DND-41 (cell line): ENCODE measurements at places on chromosomes 13 and 19.

- DNase-seq, result no peak
Measured at GRCh38 chr13:20395061-20395916, 130.4 kb downstream of the CRYL1 start.

DNA sequence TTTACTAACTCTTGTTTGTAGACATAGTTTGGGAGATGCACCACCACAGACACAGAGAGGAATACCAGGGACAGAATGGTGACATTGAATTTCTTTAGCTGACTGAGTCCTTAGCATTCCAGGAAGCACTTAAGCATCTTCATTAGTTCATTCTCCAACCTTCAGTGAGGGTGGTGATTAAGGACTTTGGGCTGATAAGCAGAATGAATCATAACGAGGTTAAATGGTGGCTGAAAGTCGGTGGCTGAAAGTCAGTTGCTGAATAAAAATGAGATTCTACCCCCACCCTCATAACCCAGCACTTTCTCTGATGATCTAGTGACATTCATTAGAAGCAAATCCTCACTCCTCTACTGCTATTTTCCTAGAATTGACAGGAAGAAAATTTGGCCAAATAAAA, 10.6 kb downstream of the PCDH8 start:
- DNase-seq, result no peak

DNA sequence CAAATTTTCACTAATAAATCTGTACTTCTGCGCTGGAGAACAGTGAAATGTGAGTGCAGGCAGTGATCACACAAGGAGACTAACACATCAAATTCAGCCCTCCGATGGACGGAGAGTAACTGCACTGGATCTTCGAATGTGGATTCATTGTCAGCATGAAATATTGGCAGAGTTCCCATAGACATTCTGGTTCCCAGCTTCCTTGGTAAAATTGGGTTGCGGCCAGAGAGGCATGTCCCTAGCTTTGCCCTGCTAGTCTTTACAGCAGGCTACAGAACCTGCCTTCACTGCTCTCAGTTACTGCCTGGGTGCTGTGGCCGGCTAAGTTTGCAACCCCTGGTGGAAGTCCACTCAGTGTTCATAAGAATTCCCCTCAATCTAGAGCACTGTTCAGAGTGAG, 32.3 kb upstream of the UQCRFS1 start:
- DNase-seq, result no peak

- DNase-seq, result no peak
Measured at GRCh38 chr13:79614250-79614918, 133.4 kb downstream of the NDFIP2 start.

DNA sequence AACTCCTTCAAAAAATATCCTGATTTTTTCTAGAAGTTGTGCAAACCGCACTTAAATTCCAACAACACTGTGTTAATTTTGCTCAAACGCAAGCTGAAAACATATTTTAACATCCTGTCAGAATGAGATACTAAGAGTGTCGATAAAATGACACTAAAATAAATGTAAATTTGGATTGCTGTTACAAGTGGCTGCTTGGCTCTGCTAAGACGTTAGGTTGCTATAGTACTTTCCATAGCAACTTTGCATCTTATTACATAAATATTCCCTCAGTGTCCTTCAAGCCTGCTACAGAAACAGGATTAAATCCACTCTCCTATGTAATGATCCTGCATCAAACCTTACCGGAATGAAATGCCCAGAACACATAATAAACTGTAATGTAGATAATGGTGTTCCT, 292.1 kb downstream of the DNAJC15 start:
- no peak for DNase-seq

DNA sequence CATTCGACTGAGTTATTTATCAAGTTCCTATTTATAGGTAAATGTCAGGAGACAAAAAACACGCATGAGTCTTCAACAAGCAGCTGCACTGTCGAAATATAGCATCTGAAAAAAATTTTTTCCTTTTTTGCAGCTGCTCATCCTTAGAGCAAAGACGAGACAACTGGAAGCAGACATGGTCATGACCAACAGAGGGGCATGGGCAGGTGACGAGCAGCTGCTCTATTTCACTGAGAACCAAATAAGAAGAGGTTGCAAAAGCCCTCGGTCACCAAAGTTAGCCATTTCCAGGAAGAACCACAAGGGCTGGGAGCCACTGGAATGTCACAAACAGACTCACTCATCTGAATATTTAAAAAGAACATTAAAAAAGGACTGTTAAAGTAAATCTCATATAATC, 22.2 kb downstream of the SOHLH2 start:
- DNase-seq, result no peak

DNA sequence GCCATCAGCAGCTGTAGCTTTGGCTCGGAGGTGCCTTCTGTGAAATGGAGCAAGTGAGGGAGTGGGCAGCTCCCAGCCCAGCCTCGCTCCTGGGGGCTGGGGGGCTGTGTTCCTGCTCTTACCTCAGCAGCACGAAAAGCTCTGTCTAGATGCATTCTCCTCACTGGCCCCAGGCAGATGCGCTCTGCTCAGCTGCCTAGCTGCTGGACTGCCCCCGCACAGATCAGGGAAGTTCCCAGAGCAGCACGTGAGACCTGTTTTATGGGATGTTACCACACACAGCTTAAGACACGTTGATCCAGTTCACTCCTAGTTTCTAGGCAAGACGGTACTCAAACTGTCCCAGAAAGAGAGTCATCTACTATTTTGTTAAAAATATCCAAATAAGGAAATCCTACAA, 13.6 kb downstream of the LCP1 start:
- DNase-seq, result no peak

- no peak for DNase-seq
Measured at GRCh38 chr13:43111559-43112400, 88.4 kb downstream of the DNAJC15 start.
